HT1080 (cell line): ENCODE measurements at places on chromosomes 1 and 21. TPM values are rescaled to one million over a fixed set of nuclear protein-coding genes. Genes with fewer than 3 reads are reported as not detected.

GRCh38 chr21:38954588-38955004 is 148.9 kb downstream of the ETS2 start:
- DNase-seq, result no peak

The LHX8 gene
- not detected in 2 replicates for total RNA-seq

The DSCAM gene
- 0.03 TPM in 1 of 2 replicates, not detected in the other for total RNA-seq

- DNase-seq, result peak; percentile 11
These were observed 299.2 kb downstream of the GPATCH2 start for GRCh38 chr1:217331698-217332097.

GRCh38 chr1:41672173-41672572 is 187.7 kb upstream of the EDN2 start:
- peak; percentile 82 for DNase-seq

- peak; percentile 75 for DNase-seq
These were observed at the start of gene NCF2 for GRCh38 chr1:183590244-183591191. Gene NCF2, minus strand, starts transcription at chr1:183590459. Its CDS starts 130 bp downstream, at chr1:183590329.

GRCh38 chr1:33393524-33393923 is 37.4 kb downstream of the PHC2 start:
- no peak for DNase-seq

GRCh38 chr1:193322211-193322610 is 135.8 kb upstream of the B3GALT2 start:
- peak; percentile 84 for DNase-seq

DNA sequence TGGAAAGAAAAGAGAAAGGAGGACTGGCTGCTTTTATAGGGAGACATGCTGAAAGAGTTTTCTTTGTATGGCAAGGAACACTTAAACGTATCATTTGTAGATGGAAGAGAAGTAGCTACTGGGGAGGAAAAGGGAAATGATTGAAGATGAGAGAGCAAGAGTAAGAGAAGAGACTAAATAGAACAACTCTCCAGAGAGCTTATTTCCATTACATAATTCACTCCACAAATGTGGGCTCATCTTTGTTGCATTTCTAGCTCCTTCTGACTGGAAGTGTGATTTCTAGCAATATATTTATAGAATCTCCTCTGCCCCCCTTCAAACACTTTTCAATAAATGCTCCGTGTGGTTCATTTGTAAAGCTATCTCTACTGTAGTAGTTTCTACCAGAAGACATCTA is 71.0 kb downstream of the ST6GALNAC5 start:
- no peak for DNase-seq

The SLAMF7 gene
- total RNA-seq, result 4.2 and 9.8 TPM in 2 replicates

- no peak for DNase-seq
These were observed 26.6 kb upstream of the SOX13 start for GRCh38 chr1:204046346-204046745.

The PTGFR gene
- total RNA-seq, result 2.7 and 3.1 TPM in 2 replicates

The TTC39A gene
- not detected in 2 replicates for total RNA-seq

The OLIG2 gene
- total RNA-seq, result not detected in 2 replicates

The F13B gene
- not detected in 2 replicates for total RNA-seq

The GPR25 gene
- not detected in 2 replicates for total RNA-seq

GRCh38 chr1:38418195-38419030 is 371.8 kb upstream of the POU3F1 start:
- DNase-seq, result no peak

DNA sequence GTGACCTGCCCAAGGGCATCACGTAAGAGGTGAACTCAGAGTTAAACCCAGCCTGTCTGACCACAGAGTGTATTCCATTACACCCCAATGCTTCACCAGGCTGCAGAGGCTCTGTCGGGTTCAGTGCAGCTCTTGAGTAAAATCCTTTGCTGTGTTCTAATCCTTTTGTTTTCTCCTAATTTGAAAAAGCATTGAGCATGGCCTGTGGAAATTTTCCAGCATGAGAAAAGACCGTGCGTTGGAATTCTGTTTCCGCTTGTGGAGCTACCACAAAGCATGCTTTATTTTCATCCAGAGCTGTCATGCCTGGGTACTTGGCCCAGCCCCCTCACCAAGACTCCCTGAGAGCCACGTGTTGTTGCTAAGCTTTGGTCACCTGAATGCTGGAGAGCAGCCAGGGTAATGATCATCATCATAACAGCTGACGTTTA is 317.6 kb downstream of the PRDM2 start:
- no peak for DNase-seq

- DNase-seq, result no peak
These were observed 78.2 kb downstream of the SLC16A1 start for GRCh38 chr1:112877750-112878149.

DNA sequence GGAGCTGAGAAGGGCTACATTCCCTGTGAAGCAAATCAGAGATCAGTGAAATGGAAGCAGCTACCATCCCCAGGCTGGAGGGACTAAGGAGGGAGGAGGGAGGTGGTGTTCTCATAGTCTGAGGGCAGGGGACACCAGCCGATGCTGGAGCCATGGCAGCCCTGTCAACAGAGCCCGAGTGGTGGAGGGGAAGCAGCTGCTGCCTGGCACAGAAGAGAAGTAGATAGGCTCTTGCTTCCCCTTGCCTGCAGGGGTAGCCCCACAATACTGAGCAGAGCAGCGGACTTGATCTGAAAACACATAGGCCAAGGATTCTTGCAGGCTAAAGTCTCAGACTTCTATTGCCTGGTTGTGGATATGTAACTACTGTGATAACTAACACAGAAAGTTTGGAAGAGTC is 255.1 kb downstream of the FGGY start:
- no peak for DNase-seq

- DNase-seq, result no peak
These were observed 413.4 kb downstream of the CAMTA1 start for GRCh38 chr1:7198664-7199063.

- peak; percentile 58 for DNase-seq
These were observed 85.6 kb downstream of the GDAP2 start for GRCh38 chr1:117843791-117844190.
